ENCODE measurements at places on chromosomes 13 and 19.

DNA sequence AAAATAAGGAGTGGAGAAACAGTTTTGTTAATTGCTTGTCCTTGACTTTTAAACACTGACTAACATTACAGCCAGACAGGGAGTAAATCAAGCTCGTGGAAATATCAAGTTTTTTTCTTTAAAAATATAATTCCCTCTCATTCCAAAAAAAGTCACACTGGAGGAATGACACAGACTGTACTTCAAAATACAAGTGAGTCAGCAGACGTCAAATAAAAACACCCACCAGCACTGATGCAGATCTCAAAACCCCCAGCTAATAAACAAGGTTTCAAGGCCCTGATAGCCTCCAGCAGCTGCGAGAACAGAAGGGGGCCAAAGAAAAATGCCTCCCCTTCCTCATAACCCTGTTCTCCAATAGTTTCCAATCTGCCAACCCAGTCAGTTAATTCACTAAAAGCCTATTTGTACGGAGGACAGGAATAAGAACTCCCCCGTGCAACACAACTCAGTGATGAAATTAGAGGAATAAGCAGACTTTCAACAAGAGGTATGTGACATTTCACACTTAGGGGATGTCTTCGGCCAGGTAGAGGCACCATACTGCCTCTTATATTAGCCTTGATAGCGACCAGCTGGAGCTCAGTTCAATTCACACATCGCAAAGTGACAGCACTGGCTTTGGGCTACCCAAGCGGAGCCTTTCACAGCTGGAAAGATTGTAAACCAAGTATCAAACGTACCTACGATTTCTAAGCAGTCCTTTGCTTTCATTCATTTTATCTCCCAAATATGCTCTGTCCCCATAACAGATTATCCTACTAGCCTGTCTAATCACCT, 561.0 kb upstream of the KLF12 start:
- no peak for DNase-seq

- no peak for DNase-seq
Measured at GRCh38 chr13:65914716-65915115, 1315.4 kb downstream of the PCDH9 start.

DNA sequence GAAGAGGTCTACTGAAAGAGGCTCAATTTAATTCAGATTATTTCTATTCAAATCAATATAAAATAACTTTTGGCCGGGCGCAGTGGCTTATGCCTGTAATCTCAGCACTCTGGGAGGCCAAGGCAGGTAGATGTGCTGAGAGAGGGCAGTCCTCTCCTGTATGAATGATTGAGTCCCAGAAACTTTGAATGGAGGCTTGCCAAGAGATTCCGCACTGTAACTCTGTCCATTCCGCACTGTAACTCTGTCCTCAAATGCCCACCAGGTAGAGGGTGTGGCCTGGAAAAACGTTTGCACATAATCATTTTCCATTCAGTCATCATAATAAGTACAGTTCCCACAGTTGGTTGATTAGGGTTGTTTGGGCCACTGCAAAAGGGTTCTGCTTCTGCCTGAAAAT, 274.7 kb upstream of the SOX21 start:
- DNase-seq, result no peak

- no peak for DNase-seq
Measured at GRCh38 chr13:45092663-45093062, 27.6 kb upstream of the GTF2F2 start.

DNA sequence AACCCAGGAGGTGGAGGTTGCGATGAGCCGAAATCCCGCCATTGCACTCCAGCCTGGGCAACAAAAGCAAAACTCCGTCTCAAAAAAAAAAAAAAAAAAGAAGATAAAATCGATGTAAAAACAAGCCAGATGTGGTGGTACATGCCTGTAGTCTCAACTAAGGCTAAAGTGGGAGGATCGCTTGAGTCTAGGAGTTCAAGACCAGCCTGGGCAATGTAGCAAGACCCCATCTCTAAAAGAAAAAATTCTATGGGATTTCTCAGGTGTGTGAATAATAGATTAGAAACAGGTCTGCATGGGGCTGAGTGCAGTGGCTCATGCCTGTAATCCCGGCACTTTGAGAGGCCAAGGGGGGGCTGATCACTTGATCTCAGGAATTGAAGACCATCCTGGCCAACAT, 11.1 kb downstream of the PGPEP1 start:
- DNase-seq, result no peak

Data from NCI-H187 treated with DMSO at 0.1 percent for 48 hours (cell line).